ENCODE measurements at places on chromosomes 13 and 19. TPM values are rescaled to one million over a fixed set of nuclear protein-coding genes. Genes with fewer than 3 reads are reported as not detected.

UBE2L5 gene
- total RNA-seq = not detected

GRCh38 chr19:52734331-52734892, 432 bp downstream of the ZNF611 start:
- peak overlapping the region; percentile 55 for H3K27ac ChIP-seq
- DNase-seq = no peak

DNA sequence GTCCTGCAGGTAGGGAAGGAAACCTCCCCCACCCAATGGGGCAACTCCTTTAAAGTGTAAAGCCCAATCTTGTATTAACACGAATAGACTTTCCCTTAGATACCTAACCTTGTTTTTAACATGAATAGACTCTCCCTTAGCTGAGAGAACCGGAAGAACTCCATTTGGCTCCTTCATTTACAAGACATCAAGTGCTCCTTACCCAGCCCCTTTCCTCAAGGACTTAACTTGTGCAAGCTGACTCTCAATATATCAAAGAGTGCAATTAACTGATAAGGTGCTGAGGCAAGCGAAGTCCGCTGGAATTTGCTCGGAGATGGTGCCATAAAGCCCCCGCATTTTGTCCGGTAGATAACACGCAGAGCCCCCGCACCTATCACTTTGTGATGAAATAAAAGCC, 9.9 kb upstream of the ZNF90 start:
- peaks cover 6% of the 10 kb centered on the region for H3K27me3 ChIP-seq
- no peak for DNase-seq
- no peak overlapping the region for H3K27ac ChIP-seq
- H3K4me1 ChIP-seq = no peaks in the 10 kb centered on the region

RASIP1 gene
- 1.3 TPM for total RNA-seq

AZU1 gene
- total RNA-seq = not detected

GRCh38 chr13:106633321-106633720, 65.4 kb upstream of the ARGLU1 start:
- H3K36me3 ChIP-seq = no peaks in the 10 kb centered on the region
- no peak overlapping the region for H3K4me3 ChIP-seq
- H3K4me1 ChIP-seq = no peaks in the 10 kb centered on the region
- no peak for DNase-seq
- no peaks in the 10 kb centered on the region for H3K27me3 ChIP-seq

DNA sequence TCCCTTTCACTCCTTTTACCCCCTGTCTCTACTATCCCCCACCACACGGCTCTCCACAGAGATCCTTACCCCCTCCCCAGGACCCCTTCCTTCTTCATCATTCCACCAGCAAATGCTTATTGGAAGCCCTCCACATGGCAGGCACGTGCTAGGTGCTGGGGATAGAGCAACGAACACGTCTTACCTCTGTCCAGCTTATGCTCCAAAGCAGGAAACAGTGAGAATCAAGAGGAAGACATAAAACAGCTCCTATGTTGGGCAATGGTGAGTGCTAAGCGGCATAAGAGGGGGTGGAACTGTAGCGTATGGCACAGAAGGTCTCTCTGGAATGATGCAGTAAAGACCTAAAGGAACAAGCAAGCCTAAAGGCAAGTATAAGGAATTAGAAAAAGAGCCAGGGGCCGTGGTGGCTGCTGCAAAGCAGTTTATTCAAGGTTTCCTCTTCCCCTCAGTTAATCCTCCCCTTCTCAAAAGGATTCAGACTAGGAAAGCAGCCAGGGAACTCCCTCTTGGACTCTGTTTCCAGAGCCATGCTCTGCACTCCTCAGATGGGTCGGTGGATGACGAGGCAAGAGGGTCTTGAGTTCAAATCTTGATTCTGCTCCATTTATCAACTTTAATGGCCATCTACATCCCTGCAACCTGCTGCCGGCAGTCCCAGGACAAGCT, 289.4 kb downstream of the FOXO1 start:
- no peaks in the 10 kb centered on the region for H3K4me1 ChIP-seq
- no peaks in the 10 kb centered on the region for H3K27me3 ChIP-seq
- H3K27ac ChIP-seq = no peak overlapping the region
- H3K4me3 ChIP-seq = no peak overlapping the region
- no peaks in the 10 kb centered on the region for H3K36me3 ChIP-seq

DNA sequence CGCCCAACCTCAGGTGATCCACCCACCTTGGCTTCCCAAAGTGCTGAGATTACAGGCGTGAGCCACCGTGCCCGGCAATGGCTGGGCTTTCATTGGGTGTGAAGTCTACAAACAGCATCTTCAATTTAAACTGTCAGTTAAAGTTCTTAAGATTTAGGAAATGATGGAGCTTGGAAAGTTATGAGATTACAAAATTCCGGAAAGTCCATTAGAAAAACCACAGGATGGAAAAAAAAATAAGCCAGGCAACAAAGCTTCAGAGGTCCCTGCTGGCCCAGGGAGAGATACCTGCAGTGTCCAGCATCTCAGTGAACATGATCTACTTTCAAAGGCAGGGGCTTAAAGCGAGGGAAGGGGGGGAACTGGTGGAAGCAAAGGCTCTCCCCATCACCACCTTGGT, 4.6 kb upstream of the ZNF587B start:
- H3K36me3 ChIP-seq = peaks cover 29% of the 10 kb centered on the region
- no peak for DNase-seq
- peaks cover 6% of the 10 kb centered on the region for H3K4me1 ChIP-seq
- H3K27me3 ChIP-seq = no peaks in the 10 kb centered on the region

CATSPERD gene
- not detected for total RNA-seq

CNFN gene
- total RNA-seq = 7.8 TPM

HCN2 gene
- 1.5 TPM for total RNA-seq

CGB7 gene
- 4.8 TPM for total RNA-seq

PROSER3 gene
- 52.2 TPM for total RNA-seq

DNA sequence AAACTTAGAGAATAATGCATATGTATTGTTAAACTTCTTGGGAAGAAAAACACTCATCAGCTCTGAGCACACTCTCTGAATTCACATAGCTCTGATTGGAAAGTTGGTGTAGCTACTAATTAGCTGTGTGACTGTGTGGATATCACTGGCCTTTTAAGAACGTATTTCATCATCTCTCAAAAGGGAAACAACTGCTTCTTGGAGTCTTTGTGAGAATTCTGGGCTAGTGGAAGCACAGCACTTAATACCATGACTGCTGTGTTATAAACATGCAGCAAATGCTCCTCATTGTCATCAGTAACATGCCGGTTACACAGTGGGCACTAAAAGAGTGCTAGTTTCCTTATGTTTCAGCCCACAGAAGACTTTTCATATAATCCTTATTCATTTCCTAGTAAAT, 220.9 kb upstream of the CSNK1A1L start:
- no peak overlapping the region for H3K4me3 ChIP-seq
- H3K36me3 ChIP-seq = no peaks in the 10 kb centered on the region

KLK4 gene
- not detected for total RNA-seq

- peaks cover 57% of the 10 kb centered on the region for H3K4me1 ChIP-seq
These were observed 9.0 kb upstream of the CIRBP start for GRCh38 chr19:1259876-1260748.

GRCh38 chr13:71358218-71358617, 508.8 kb downstream of the DACH1 start:
- no peak overlapping the region for H3K4me3 ChIP-seq
- H3K4me1 ChIP-seq = no peaks in the 10 kb centered on the region
- no peaks in the 10 kb centered on the region for H3K27me3 ChIP-seq
- H3K36me3 ChIP-seq = no peaks in the 10 kb centered on the region
- DNase-seq = no peak
- H3K27ac ChIP-seq = no peak overlapping the region

ZNF738 gene
- 14.0 TPM for total RNA-seq

- no peaks in the 10 kb centered on the region for H3K27me3 ChIP-seq
- DNase-seq = no peak
- no peak overlapping the region for H3K4me3 ChIP-seq
- H3K4me1 ChIP-seq = no peaks in the 10 kb centered on the region
These were observed 68.5 kb downstream of the TSC22D1 start for GRCh38 chr13:44507639-44508038.

ZFP82 gene
- total RNA-seq = 1.8 TPM
